ENCODE measurements at places on chromosomes 1 and 21. TPM values are rescaled to one million over a fixed set of nuclear protein-coding genes. Genes with fewer than 3 reads are reported as not detected.
A peak's percentile ranks its signal among the peaks of the same experiment; 100 is the strongest.

Gene RIT1
- 32.8 TPM for total RNA-seq

Gene FCGR3A
- total RNA-seq, result 1.9 TPM

- no peaks in the 10 kb centered on the region for H3K36me3 ChIP-seq
- no peak overlapping the region for H3K27ac ChIP-seq
- DNase-seq, result no peak
- no peaks in the 10 kb centered on the region for H3K27me3 ChIP-seq
- H3K4me1 ChIP-seq, result no peaks in the 10 kb centered on the region
Observed at GRCh38 chr1:71908871-71909390, 373.4 kb downstream of the NEGR1 start.

DNA sequence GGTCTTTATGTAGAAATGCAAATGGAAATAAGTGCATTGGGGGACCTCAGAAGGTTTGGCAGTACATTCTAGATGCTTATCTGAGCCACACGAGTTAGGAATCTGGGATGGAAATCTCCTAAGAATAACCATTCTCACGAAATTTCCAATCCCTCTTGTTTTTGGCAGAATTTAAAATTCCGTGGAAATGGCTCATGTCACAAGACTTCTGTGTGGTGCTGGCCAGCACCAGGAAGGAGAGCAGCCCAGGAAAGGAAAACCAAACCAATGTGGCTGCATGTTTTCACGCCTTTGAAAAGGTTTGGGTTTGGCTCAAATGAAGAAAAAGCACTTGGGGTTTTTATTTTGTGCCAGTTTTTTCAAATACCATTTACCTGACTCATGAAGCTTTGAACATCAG lies 80.1 kb upstream of the KCNK2 start:
- no peaks in the 10 kb centered on the region for H3K27me3 ChIP-seq
- no peaks in the 10 kb centered on the region for H3K4me1 ChIP-seq
- H3K4me3 ChIP-seq, result no peak overlapping the region
- DNase-seq, result no peak
- no peaks in the 10 kb centered on the region for H3K36me3 ChIP-seq

GRCh38 chr1:154745286-154745731 lies 124.8 kb downstream of the KCNN3 start:
- DNase-seq, result peak; percentile 69
- H3K27me3 ChIP-seq, result peaks cover 28% of the 10 kb centered on the region
- H3K36me3 ChIP-seq, result peaks cover 4% of the 10 kb centered on the region
- H3K4me1 ChIP-seq, result peaks cover 53% of the 10 kb centered on the region
- H3K4me3 ChIP-seq, result peak overlapping the region; percentile 54

DNA sequence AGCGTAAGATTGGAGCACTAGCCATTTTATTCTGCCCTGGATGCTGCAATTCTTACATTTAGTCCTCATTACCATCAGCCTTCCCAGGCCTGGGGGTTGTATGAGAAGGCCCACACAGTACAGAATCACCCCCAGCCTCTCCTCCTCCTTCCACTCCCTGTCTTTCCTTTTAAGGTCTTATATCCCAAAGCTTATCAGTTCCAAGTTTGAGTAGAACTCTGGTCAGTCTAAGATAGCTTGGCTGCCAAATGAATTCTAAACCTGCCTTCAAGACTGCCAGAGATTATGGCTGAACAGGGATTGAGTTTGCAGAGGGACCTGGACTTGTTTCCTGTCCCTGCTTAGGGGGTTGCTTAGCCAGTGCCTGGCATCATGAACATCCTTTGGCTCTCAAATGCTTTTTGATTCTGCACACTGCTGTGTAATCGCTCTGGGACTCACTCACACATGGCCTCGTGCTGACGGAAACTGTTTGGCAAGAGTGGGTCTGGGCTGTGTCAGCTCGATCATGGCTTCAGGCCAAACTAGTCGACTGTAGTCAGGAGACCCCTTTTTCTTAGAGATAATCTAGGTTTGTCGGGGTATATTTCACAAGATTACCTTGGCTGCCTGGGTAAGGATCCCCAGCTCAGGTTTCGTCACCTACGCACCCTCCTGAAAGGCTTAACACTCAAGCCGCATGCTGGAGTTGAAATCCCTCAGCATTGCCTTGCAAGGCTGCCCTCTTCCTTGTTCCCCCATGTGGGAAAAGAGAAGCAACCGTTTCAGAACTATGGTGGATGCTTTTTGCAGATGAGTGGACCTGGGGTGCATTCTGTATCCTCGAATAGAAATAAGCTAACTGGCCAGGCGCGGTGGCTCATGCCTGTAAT lies 252.6 kb downstream of the NFIA start:
- peaks cover 5% of the 10 kb centered on the region for H3K27me3 ChIP-seq
- no peak overlapping the region for H3K27ac ChIP-seq
- DNase-seq, result no peak
- no peaks in the 10 kb centered on the region for H3K36me3 ChIP-seq
- H3K4me1 ChIP-seq, result peaks cover 5% of the 10 kb centered on the region
- no peak overlapping the region for H3K4me3 ChIP-seq

Gene HDAC1
- total RNA-seq, result 195 TPM

Gene PCBP3
- total RNA-seq, result not detected

GRCh38 chr1:211695135-211695816 lies 19.9 kb upstream of the NEK2 start:
- H3K4me1 ChIP-seq, result peaks cover 42% of the 10 kb centered on the region
- peaks cover 4% of the 10 kb centered on the region for H3K36me3 ChIP-seq
- no peak overlapping the region for H3K27ac ChIP-seq

Gene PAQR6
- total RNA-seq, result 7.0 TPM

- peak overlapping the region; percentile 86 for H3K27ac ChIP-seq
- H3K4me1 ChIP-seq, result peaks cover 46% of the 10 kb centered on the region
Observed at GRCh38 chr21:31364253-31364945, 20.3 kb upstream of the TIAM1 start.

Gene DUSP10
- 15.7 TPM for total RNA-seq
